ENCODE measurements at places on chromosomes 7 and 10.

- no peak for DNase-seq
Measured at GRCh38 chr10:70920519-70920918, 32.2 kb upstream of the PCBD1 start.

DNA sequence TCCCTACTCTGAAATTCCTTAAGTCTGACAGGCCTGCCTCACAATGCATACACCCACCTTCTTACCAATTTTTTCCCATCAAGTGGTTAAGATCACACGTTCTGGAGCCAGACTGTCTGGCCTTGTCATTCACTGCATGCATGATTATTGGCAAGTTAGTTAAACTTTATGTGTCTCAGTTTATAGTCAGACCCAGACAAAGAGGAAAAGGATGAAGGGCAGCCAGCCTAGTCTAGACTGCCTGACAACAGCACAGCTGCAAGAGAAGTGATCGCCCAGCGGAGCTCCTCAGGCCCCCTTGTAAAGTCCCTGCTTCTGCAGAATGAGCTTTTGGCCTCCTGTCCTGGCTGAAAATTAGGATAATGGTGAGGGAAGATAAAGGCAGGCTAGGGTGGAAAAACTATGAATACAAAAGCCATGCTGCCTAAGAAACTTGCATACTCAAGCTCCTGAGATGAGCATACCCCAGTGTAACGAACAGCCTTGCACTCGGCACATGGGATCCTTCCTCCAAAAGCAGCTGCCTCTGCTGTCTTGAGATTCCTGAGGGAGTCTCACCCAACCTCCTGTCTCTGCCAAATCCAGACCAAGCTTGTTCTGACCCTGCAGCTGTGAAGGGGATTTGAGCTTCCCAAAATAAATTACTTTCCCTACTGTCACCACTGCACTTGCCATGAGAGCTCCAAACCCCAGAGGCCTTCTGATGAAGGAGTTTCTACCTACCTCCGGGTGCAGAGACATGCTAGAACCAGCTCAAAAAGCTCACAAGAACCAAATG, 26.7 kb upstream of the MRLN start:
- no peak for DNase-seq

DNA sequence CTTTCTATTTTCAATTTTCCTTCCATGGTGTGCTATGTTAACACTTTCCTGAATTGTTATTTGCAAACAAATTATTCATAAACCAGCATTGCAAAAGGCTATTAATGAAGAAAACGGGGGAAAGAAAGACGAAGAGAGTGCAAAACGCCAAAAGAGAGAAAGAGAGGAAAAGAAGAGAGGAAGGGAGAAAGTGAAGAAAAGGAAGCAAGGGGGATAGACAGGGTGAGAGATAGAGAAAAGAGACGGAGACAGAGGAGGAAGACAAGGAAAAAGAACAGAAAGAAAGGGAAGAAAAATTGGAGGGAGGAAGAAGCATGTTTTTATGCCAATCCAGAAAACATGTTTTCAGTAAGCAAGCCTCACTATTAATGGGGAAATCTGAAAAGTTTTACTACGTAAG, 310.6 kb downstream of the TFEC start:
- no peak for DNase-seq

GRCh38 chr10:132142396-132143161, 44.2 kb upstream of the DPYSL4 start:
- DNase-seq: no peak

- no peak for DNase-seq
Measured at GRCh38 chr7:44618753-44619152, 12.3 kb downstream of the OGDH start.

- DNase-seq: no peak
Measured at GRCh38 chr10:118903251-118903650, 126.3 kb upstream of the NANOS1 start.

DNA sequence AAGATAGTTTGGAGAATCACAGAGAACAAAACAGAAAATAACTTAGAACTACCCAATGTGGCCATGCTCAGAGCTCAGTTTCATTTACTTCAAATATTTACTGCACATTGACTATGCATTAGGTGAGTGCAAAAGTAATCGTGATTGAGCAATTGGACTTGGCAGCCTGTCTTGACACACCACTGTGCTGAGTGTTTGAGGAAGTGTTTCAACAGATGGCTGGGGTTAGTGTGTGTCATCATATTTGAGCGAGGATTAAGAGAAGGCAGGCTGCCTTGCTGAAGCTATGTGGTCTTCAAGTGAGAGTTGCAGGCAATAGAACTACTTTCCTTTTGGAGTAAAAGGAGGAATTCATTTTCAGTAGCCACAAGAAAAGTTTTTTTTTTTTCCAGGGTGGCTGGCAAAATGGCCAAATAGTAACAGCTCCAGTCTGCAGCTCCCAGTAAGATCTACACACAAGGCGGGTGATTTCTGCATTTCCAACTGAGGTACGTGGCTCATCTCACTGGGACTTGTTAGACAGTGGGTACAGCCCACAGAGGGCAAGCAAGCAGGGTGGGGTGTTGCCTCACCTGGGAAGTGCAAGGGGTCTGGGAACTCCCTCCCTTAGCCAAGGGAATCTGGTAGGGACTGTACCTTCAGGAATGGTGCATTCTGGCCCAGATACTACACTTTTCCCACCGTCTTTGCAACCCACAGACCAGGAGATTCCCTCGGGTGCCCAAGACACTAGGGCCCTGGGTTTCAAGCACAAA, 37.6 kb downstream of the AKR1C4 start:
- DNase-seq: no peak

Measured in coronary artery (tissue), 2 donors.